ENCODE measurements at places on chromosomes 16 and 17. TPM values are rescaled to one million over a fixed set of nuclear protein-coding genes. Genes with fewer than 3 reads are reported as not detected.

Gene GSG1L2
- not detected for polyA plus RNA-seq

Gene ELMO3
- 1.9 TPM for polyA plus RNA-seq

Gene SREBF1
- 22.3 TPM for polyA plus RNA-seq

Gene RAP1GAP2
- polyA plus RNA-seq, result 8.6 TPM

Gene ADAM11
- polyA plus RNA-seq, result 0.46 TPM

Gene CDH13
- 61.6 TPM for polyA plus RNA-seq

Gene CRYM
- not detected for polyA plus RNA-seq

Gene ITGAL
- not detected for polyA plus RNA-seq

Gene RHBDL3
- polyA plus RNA-seq, result 0.11 TPM

Gene ZNHIT3
- polyA plus RNA-seq, result 47.4 TPM

Gene RND2
- polyA plus RNA-seq, result 1.8 TPM

Measured in IMR-90 (cell line).